ENCODE measurements at places on chromosomes 7 and 10.

DNA sequence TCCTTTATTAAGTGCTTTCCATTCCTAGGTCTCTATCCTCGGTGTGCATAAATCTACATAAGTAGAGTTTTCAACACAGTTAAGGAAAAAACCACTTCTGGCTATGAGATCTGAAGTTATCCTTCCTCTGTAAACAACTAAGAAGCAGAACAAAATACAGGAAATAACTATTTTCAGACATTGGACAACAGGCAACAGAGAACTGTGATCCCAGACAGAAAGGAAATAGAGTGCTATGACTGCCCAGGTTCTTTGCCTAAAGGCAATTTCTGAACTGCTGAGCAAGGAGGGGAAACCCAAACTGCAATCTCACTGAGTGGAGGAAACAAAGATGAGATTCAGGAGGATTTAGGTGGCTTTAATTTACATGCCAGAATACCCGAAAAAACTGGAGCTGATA lies 285.4 kb downstream of the SNX13 start:
- no peak for DNase-seq

DNA sequence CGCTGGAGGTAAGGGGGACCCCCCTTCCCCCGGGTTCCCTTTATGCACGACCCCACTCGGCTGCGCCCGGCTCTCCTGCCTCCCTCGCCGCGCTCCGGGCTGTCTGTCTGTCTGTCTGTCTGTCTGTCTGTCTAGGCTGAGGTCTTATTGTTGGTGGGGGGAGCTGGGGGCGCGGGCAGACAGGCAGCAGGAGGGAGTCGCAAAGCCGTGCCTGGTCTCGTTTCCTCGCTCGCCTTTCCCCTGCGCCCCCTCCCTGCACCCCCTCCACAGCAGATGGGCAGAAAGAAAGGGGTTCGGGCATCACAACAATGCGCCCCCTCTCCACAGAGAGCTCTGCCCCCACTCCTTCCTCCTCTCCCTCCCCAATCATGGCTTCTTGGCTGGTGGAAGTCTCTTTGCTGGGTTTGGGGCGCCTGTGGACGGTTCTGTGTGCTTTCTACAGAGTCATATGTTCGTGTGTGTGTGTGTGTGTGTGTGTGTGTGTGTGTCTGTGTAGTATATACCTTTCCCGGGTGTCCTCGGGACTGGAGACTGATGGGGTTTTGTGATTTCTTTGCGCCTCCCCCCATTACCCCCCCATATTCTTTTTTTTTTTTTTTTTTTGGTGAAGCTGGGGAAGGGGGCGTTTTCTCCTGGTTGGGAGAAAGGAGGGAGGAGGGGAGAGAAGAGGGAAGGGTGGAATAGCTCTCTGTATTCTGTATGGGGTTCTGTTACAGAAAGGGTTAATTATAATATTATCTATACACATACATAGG lies 1.9 kb downstream of the AUTS2 start:
- no peak for DNase-seq

DNA sequence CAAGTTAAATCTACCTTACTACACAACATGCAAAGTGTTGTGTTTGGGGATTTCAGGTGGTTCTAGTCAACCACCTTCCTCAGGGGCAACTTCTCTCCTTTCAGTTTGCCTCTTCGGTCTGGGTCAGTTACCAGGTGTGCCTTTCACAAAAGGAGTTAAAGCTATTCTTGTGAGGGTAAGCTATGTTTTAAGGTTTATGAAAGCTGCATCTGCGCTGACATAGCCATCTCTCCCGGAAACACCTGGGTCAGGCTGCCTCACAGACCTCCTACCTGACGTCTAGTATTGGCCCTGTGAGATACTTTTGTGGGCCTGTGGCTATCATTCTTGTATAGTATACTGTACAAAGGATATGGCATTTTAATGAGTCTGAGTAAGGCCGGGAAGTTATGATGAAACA lies 67.7 kb upstream of the ITGA8 start:
- DNase-seq = no peak

- peak; percentile 45 for DNase-seq
Measured at GRCh38 chr7:102236592-102237287, 49.9 kb upstream of the SH2B2 start.

GRCh38 chr10:85651497-85651882 lies 715.1 kb downstream of the GRID1 start:
- DNase-seq = no peak

DNA sequence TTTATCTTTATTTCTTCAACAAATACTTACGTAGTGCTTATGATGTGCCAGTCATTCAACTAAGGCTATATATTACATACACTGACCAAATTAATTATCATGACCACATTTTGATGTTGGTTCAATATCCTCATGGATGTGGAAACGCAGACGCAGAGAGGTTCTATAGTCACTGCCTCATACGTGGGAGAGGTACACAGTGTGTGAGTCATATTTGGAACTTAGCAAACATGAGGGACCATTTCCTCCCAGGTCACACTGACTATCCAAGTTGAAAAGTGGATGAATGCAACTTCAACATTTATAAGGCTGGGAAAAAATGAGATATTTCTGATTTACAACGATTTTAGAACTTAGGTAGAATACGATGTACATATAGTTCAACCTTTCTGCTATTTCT lies 113.6 kb downstream of the PRLHR start:
- no peak for DNase-seq

GRCh38 chr7:139673762-139674161 lies 104.0 kb downstream of the HIPK2 start:
- no peak for DNase-seq

GRCh38 chr10:35056686-35057085 lies 33.5 kb downstream of the CUL2 start:
- DNase-seq = no peak

GRCh38 chr10:53744746-53745145 lies 972.2 kb upstream of the MBL2 start:
- DNase-seq = no peak

DNA sequence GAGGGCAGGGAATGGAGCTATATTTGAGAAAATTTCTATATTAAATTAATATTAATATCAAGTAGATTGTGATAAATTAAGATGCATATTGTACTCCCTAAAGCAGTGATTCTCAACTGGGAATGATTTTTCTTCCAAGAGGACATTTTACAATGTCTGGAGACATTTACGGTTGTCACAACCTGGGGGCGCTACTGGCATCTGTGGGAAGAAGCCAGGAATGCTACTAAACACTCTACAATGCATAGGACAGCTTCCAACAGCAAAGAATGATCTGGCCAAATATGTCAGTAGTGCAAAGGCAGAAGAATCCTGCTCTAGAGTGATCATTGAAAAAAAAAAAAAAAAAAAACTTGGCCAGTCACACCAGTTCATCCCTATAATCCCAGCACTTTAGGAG lies 100.0 kb downstream of the LSM5 start:
- no peak for DNase-seq

- no peak for DNase-seq
Measured at GRCh38 chr7:24328050-24328449, 44.1 kb downstream of the NPY start.

DNA sequence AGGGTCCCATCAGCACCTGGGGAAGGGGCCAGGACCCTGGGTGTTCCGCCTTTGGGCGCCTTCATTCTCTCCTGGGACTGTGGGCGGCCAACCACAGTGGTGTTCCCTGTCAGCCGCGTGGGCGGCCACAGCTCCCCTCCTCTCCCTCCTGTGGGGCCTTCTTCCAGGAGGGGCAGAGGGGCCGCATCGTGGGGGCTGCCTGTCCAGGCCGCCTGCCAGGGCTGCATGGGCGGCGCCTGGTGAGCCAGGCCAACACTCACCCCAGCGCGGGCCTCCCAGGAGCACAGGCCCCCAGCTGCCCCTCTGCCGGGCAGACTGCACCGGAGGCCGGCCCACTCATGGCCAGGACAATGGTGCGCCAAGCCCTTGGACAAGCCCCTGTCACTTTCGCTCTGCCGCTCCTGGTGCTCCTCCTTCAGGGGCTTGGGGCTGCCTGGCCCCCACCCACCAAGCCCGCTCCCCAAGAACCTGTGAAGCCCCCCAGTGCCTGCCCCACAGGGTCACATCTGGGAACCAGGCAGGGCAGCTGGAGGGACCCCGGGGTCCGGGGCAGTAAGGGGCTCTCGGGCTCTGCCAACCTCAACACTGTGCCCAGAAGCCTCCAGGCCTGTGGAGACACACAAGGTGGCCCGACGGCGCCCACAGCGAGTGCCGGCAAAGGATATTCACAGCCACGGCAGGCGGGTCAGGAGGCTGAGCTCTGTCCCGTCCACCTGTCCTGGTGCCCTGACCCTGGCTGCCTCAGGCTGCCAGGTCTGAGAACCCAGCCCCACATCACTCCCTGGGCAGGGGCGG lies 42.8 kb downstream of the AP5Z1 start:
- DNase-seq = no peak

DNA sequence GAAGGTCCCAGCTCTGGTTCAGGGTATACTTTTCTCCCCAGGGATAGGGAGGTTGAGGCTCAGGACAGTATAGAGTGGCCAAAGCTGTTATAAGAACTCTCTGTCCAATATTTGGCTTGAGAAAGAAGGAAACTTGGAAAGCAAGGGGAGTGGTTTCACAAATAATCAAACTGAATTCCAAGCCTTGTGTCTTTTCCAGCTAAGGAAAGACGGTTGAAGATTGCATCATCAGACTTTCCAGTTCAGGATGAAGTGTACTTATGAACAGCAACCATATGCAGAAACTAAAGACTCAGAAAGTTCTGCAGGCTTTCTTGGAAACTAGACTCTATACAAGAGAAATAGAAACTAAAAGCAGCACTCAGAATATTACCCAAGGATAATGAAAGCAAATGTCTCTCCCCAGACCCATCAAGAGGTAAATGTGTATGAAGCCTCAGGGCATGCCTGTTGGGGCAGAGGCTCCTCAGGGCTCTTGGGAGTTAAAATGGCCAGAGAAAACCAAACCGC lies 46.4 kb downstream of the RAMP3 start:
- DNase-seq = no peak

DNA sequence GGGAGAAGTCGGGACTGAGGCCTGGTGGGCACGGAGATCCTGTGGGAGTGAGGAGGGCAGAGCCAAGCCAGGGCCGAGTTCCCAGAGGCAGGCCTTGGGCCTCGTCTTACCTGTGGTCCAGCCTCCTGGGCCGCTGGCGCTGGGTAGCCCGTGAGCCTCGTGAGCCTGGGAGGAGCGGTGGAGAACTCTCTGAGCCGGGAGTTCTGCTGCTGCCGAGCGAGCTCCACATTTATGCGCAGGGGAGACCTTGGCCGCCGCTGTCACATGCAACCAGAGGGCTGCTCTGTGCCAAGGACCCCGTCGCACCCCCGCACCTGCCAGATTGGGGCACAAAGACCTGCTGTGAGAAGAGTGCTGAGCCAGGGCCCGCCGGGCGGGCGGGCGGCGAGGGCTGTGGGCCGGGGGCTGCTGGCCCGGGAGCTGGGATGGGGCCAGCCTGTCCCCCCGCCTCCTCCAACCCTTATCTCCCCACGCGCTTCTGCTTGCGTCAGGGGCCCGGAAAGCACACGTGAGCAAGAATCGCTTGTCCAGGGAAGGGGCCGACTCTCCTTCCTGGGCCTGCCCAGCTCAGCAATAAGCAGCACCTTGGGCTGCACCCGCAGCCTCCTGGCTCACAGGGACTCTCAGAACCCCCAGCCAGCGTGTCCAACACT lies 10.2 kb downstream of the VENTX start:
- no peak for DNase-seq

DNA sequence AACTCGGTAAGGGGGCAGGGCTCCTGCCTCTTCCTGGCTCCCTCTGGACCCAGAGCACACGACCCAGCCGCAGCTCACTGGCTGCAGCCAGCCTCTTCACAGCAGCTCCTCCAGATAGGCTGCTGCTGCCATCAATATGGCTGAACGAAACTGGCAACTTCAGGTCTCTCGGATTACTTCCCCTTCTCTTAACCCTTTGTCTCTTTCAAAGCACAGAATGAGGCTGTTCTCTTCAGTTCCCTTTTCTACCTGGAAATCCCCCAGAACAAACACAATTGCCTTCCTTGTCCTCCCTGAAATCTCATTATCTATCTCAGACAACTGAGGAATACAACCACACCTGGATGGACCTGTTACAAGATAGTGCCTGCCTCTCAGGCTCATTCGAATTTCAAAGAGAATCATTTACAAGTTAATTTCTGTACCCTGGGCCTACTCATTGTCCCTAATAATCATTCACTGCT lies 193.4 kb upstream of the MBL2 start:
- no peak for DNase-seq

DNA sequence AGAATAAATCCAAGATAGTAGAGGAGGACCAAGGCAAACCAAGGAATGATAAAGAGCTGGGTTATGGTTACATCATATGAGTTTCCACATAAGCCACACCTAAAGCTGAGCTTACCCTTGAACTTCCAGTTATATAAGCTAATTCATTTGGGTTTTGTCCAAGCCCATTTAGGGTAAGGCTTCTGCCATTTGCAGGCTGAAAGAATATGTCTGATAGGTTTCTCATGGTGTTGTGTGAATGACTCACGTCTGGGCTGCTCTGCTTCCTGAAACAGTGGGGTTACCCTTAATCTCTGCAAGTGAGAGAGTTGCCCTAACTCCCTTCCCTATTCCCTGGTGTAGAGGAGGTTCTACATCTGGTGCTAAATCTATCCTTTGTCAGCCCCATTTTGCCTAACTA lies 60.8 kb downstream of the PTTG1IP2 start:
- no peak for DNase-seq

DNA sequence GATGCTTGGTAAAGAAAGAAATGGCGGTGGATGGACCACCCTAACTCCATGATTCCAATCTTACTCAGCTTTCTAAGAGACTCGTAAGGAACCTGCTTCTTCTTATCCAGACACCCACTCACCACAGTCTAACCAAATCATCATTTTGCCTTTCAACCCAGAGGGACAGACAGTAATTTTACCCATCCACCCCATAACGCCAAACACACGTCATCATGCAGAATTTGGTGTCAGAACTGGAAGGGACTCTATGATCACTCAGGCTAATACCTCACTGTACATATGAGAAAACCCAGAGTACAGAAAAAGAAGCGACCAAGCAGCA lies 388 bp downstream of the ECD start:
- DNase-seq = peak; percentile 51

GRCh38 chr7:135712796-135713195 lies 15.2 kb downstream of the SLC13A4 start:
- DNase-seq = no peak

DNA sequence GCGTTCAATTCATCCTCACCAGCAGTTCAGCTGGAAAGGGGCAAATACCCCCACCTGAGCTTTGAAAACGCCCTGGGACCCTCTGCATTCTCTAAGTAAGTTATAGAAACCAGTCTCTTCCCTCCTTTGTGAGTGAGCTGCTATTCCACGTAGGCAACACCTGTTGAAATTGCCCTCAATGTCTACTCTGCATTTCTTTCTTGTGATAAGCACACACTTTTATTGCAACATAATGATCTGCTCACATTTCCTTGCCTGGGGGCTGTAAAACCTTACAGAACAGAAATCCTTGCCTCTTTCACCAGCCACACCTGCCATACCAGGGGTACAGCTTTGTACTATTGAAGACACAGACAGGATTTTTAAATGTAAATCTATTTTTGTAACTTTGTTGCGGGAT lies 155.8 kb upstream of the LANCL2 start:
- DNase-seq = no peak

DNA sequence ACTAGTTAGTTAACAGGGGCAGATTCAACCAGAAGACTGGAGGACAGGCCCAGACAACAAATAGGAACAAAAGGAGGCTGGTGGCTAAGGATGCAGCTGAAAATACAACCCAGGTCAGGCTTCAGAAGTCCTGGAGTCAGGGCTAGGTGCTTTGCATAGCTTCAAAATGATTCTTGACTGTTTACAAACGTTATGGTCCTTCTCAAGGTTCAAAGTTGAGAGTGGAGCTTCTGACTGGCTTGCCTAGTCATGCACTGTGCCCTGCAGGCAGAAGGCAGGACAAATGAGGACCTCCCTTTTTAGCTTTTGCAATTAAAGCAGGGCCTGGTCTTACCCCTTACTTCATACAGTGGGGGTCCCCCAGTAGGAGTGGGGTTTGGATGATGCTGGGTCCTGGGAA lies 4.4 kb upstream of the CDH23 start:
- no peak for DNase-seq

GRCh38 chr10:126628746-126629145 lies 41.7 kb downstream of the C10orf90 start:
- no peak for DNase-seq

Data from CD4-positive, alpha-beta T cell treated with Interferon alpha-2 for 1 hour (primary cell).